Femur (tissue), 1 donor: ENCODE measurements at places on chromosomes 11 and 22.

DNA sequence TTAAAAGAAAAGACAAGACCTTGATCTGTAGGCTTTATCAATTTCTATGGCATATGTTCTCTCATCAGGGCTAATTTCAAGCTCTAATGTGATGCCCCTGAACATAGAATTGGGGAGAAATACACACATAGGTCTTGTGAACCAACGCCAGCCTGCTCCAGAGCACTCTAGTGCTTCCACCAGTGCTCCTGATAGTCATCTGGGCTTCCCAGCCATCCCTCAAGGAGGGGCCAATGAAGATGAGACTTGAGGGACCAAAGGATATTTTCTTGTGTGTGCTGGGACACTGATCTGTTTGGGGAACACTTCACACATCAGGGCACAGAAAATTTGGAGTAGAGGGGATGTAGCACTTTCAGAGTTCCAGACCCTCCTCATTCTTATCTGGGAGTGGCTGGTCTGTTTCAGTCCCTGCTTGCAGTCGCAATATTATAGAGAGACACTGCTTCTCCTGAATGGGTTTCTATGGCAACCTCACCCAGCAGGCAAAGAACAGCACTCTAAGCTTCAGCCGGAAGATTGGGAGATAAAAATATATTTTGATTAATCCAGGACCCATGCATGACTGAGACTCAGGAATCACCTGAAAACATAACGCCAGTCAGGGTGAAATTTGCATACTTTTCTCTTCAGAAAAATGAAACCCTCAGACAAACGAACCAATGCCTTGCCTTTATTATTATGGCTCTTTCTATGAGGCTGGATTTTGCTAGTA lies 28.4 kb upstream of the SCN3B start:
- no peak for DNase-seq

DNA sequence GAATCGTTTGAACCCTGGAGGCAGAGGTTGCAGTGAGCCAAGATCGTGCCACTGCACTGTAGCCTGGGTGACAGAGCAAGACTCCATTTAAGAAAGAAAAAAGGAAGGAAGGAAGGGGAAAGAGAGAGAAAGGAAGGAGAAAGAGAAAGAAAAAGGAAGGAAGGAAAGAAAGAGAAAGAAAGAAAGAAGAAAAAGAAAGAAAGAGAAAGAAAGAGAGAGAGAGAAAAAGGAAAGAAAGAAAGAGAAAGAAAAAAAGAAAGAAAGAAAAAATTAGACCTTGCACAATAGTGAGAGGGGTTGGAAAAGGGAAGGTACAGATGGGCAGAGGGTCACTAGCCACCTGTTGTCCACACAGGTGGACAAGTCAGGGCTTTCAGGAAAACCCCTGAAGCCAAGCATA lies 57.6 kb upstream of the RTL6 start:
- DNase-seq = no peak

- DNase-seq = no peak
Measured at GRCh38 chr22:37112084-37112728, 2.7 kb upstream of the TMPRSS6 start.

- DNase-seq = no peak
Measured at GRCh38 chr11:60469723-60470122, 14.1 kb downstream of the MS4A1 start.

- no peak for DNase-seq
Measured at GRCh38 chr11:34068111-34068510, 16.6 kb downstream of the CAPRIN1 start.

DNA sequence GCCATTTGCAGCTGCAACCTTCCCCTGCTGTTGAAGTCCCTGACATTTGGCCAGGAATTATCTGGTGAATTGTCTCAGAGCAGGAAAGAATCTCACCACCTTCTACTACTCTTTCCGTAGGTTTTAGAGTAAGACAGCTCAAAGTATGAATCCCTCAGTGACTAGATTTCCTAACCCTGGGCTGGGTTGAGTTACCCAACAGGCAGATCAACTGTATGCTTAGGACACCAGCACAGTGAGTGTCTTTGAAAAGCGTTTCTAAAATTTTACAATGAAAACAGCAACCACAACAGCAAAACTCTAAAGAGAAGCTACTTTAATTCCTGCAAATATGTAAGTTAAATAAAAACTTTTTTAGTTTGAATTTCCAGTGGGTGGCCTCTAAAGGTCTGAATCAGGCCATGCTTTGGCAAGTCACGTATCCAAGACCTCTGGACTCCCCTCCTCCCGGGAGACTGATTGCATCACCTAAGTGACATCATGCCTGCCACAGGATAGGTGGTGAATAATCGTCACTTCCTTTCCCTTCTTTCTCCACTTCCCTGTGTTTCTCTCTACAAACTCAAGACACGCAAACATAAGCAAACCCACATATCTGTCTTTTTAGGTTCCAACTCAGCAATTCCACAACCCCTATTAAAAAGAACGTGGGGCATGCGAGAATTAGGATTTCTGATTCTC lies 7.8 kb downstream of the OR8B12 start:
- DNase-seq = no peak

DNA sequence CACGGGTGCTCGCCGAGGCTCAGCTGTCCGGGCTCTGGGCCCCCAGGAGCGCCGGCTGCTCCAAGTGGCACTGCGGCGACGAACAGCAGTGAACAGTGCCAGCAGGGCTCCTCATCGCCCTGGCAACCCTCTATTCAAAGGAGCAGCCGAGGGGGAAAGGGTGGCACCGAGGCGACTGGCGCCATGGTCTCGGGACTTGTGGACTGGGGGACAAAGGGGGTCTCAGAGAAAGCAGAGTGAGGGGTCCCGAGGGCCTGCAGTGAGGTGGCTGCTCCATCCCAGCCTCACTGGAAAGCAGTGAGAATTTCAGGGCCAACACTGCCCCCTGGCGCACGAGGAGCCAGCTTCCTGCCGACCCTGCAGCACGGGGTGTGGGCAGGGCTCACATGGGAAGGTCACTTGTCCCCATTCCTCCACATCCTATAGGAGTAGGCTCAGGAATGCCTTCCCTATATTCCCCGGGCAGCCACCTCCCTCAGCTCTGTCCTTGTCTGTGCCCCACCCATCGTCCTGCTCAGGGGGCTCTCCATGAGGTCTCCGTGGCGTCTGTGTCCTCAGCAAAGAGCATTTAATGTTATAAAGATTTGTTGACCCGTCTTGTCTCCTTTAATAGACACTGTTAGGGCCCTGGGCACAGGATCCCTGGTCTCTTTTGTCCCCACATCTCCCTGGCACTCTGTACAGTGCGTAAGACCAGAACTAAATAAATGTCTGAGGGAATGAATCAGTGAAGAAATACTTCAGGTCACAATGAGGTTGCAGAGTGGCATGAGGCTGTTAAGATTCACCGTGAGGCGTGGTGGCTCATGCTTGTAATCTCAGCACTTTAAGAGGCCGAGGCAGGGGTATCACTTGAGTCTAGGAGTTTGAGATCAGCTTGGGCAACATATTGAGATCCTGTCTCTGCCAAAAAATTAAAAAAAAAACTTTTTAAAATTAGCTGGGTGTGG lies 26.4 kb downstream of the LRFN4 start:
- DNase-seq = peak; percentile 67

DNA sequence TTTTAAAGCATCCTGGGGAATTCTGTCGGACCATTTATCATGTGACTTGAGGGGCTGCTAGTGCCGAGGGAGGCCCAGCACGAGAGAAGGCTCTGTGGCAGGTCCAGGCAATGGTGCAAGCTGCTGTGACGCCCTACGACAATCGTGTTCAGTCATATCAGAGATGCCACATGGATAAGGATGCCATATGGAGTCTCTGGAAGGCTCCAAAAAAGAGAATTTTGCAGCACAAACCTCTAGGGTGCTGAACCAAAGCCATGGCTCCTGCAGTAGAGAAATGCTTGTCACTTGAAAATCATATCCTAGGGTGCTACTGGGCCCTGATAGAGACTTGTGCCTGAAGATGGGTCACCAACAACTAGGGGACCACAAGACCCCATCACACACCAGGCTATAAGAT lies 6.7 kb upstream of the CD6 start:
- no peak for DNase-seq

- DNase-seq = no peak
Measured at GRCh38 chr11:57798905-57799559, 37.4 kb downstream of the CTNND1 start.

DNA sequence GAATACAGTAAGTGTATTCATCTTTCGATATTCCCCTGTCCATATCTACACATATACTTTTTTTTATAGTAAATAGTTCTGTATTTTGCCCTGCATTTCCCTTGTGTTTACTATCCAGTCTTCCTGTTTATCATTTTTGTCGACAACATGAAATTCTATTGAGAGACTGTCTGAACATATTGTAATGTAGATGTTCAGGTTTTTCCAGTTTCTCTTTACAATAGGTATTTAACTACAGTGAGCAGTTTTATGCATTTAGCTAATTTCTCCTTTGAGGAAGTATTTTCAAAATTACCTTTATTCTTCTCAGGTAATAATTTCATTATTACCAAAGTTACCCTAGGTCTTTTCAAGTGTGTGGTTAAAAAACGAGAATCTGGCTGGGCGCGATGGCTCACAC lies 16.7 kb downstream of the PIK3IP1 start:
- no peak for DNase-seq

DNA sequence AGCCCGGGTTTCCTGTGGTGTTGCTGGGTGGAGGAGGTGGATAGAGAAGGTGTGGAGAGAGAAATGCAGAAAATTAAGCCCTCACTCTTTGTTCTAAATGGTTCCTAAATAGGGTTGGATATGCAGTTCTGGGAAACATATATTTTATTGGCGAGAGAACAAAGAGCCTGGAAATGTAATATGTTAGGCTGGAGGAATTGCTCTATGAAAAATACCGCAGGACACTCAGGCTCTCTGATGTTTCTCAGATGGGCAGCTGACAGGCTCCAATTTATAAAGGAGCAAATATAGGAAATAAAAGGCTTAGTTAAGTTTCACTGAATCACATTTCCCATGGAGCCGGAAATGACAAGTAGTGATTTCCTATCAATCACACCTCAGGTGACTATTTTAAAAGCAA lies 428.0 kb downstream of the TMEM135 start:
- DNase-seq = no peak

DNA sequence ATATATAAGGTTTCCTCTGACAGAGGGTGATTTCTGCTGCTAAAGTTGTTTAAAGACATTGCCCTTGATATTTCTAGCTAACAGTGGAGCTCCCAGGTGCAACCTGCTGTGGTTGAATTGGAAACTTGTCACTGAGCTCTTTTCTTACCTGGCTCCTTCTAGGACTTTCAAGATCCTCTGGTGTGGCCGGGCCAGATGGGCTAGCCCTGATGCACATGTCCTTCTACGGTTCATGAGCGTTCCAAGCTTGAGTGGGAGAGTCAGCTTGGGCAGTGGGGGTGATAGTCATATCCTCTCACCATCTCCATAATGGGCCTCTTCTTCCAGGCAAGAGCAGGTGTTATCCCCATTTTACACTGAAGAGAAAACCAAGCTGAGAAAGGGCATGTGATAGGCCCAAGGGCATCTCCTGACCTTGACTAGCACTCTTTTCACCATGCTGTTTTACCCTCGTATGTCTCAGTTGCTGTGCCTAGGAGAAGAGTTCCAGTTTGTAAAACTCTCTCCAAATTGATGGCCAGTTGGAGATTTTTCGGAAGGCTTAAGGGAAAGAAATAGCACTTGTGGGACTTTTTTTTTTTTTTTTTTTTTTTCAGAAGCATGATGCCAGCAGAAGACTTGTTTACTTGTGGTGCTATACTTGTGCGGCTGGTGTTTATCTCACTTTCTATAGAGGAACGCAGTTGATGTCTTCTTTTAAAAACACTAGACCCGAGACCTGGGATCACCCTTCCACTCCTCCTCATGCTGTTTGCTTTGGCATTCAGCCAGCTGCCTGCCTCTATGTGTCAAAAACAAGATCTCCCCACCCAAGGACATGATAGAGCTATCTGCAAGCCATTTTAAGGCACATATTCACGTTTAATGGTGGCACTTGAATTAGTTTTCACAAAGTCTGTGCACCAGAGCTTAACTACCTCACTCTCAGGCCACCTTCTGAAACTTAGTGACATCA lies 32.6 kb downstream of the TEAD1 start:
- no peak for DNase-seq

GRCh38 chr11:133705074-133705648 lies 140.2 kb downstream of the SPATA19 start:
- no peak for DNase-seq

- DNase-seq = no peak
Measured at GRCh38 chr11:13110929-13111812, 102.1 kb downstream of the RASSF10 start.

DNA sequence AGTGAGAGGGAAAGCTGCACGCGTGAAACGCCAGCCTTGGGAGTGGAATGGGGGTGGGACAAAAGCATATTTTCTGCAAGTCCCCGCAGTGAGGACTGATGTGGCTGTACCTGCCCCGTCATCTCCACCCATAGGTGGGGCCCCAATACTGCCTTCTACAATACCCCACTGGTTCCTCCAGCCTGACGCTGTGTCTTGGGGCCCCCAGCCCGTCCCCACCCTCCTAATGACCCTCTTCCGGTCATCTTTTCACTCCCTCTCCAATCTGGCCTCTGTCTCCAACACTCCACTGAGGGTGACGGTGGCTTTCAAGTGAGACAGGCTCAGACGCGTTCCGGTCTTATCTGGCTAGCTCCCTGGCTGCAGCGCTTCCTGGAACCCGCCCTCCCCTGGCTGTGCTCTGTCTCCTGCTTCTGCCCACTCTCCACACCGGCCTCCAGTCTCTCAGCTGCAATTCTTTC lies 104.2 kb downstream of the MICAL3 start:
- DNase-seq = peak; percentile 58

- DNase-seq = no peak
Measured at GRCh38 chr22:19520566-19521305, 3.5 kb downstream of the CLDN5 start.

- DNase-seq = no peak
Measured at GRCh38 chr11:20631519-20632168, 32.2 kb downstream of the SLC6A5 start.

- DNase-seq = peak; percentile 65
Measured at GRCh38 chr11:34313099-34313517, 44.7 kb downstream of the ABTB2 start.

GRCh38 chr22:41078931-41079330 lies 13.5 kb upstream of the EP300 start:
- DNase-seq = no peak

DNA sequence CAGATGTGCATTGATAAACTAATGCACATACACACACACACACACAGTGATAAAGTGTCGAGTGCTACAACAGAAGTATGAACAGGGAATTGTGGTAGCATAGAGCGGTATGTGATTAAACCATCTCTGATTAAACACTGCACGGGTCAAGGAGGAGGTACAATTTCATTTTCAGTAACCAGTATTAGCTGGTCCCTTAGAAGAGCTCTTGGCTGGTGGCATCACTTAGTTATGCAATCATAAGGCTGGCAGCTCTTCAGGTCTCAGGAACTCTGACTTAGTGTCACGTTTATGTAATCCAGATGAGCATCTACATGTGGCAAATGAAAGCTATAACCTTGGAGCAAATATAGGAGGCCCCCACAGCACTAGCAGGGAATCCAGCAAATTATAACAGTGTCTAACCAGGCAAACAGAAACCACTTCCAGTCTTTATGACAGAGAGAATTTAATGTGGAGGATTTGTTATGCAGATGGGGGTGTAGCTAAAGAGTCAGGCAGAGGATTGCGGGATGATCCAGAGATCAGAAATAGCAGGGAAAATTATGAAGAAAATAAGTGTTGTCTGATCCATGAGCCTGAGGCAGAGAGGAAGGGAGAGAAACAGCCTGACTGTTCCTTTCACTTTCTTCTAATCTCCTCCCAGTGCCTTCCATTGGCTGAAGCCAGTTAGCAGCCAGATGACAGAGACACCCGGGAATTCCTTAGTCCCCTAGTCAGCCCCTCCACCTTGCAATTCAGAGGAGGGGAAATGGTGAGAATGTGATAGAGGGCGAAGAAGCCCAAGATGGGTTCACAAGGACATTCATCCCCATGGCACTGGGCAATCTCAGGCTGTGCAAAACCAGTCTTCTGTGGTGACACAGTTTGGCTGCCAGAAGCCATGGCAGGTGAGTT lies 533.1 kb upstream of the TENM4 start:
- no peak for DNase-seq

- no peak for DNase-seq
Measured at GRCh38 chr11:9203691-9204311, 61.3 kb downstream of the DENND5A start.
